ENCODE measurements at places on chromosomes 7 and 10.
A peak's percentile ranks its signal among the peaks of the same experiment; 100 is the strongest.

DNA sequence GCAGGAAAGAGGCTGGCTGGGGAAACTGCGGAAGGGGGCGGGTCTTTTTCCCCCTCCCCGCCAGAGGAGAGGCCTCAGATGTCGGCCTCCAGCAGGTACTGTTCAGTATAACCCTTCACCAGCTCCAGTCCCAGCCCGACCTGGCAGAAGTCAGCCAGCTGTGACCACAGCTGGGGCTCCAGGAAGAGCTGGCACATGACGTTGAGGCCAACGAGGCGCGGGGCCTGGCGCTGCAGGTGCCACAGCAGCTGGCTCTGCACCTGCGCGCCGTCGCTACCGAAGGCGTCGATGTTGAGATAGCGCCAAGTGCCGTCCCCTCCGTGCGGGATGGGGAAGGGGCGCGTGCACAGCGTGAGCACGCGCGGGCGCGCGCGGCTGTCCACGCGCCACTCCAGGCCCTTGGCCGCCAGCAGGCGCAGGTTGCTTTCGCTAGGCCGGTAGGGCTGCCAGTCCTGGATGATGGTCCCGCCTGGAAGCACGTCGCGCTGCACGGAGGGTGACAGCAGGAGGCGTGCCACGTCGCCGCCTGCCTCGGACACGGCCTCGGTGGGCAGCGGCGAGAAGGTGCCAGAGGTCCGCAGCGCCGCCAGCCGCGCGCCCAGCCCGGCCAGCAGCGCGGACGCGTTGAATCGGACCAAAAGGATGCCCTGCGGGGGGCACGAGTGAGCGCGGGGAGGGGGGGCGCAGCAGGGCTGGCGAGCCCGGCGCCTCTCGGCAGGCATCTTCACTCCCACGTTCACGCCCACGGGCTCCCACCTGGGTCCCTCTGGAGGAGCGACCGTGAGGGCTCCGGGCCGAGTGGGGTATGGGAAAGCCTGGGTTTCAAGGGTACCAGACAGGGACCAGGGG, 6.9 kb upstream of the VGF start:
- no peak for DNase-seq

- no peak for DNase-seq
Measured at GRCh38 chr7:135993950-135994349, 16.8 kb upstream of the MTPN start.

DNA sequence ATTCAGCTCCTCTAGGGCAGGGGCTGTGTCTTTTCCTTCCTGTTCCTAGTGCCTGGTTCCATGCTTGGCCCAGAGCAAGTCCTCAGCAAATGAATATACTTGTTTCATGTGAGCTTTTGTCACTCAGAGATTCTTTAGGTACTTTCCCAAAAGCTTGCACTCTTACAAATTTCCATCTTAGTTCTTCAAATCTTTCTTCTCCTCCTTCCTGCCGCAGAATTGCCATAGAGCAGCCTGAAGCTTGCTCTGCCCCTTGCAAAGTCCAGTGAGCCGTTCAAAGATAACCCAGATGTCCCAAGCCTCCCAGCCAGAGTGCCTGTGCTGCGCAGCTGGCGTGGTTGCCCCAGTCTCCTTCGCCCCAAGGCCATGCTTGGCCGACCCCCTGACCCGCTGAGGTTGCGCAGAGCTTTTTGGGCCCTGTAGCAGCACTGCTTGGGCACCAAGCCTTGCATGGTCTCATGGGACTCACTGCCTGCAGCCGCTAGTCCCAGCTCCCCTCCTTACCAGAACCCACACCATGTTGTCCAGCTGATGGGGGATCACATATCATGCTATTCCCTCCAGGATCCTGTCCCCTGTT, 20.7 kb downstream of the CHST3 start:
- DNase-seq = no peak

GRCh38 chr7:156842740-156843140, 50.2 kb downstream of the LMBR1 start:
- peak; percentile 6 for DNase-seq

GRCh38 chr7:137276189-137276588, 67.3 kb downstream of the PTN start:
- no peak for DNase-seq

DNA sequence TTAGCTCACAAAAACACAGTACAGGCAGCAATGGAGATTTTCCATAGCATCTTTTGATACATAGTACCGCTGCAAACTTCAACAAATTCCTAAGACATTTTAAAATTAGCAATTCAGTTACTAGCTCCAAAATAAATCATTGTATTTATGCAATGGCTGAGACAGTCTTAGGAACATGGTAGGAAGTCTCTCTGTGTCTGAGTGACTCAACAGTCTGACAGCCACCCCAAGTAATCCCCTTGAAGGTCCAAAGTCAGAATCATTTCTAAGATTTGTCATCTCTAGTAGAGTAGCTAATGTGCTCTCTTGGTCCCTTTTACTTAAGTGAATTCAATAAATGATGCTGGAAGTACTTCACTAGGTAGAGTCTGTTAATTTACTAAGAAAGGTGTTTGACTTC, 93.8 kb upstream of the NOBOX start:
- DNase-seq = no peak

GRCh38 chr7:142440906-142441411, 183.1 kb upstream of the PRSS58 start:
- DNase-seq = no peak

- DNase-seq = no peak
Measured at GRCh38 chr10:53598914-53599313, 826.3 kb upstream of the MBL2 start.

DNA sequence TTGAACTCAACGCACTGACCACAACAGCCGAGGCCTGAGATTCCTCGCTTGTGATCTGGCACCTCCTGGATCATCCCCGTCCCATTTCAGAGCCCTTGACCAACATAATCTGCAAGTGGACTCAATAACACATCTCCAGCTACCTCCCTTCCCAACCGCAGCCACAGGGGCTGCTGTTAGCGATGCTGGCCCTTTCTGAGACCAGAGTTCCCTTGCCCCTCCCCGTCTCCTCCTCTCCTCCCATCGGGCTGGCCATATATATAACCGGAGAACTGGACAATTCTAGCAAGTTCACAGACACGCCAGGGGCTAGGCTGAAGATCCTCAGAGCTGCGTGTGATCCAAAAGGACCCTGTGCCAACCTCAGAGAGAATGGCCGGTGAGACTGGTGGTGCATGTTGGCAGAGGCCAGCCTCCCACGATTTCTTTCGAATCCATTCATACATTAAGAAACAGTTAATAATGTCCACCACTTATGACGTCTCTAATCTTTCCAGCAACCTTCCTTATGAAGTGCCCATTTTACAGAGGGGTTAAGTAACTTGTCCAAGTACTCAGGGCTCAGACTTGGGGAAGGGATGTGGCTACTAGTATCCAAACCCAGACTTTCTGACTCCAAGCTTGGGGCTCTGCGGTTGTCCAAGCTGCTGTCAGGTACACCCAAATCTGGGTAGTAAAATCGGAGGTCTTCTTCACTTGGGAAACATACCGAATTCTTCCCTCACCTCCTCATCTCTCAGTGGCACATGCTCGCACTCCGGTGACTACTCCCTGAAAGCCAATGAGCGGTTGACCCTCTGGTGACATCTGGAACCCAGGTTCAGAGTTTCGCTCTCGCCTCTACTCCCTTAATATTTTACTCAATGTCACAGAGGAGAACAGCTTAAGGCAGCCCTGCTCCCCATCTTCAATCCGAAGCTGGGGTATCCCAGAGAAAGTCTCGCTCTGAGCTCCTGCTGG, 11.2 kb upstream of the FEZF1 start:
- no peak for DNase-seq

- no peak for DNase-seq
Measured at GRCh38 chr7:144023171-144023827, 23.2 kb downstream of the OR6B1 start.

- no peak for DNase-seq
Measured at GRCh38 chr10:3781468-3782145, 3.4 kb downstream of the KLF6 start.

DNA sequence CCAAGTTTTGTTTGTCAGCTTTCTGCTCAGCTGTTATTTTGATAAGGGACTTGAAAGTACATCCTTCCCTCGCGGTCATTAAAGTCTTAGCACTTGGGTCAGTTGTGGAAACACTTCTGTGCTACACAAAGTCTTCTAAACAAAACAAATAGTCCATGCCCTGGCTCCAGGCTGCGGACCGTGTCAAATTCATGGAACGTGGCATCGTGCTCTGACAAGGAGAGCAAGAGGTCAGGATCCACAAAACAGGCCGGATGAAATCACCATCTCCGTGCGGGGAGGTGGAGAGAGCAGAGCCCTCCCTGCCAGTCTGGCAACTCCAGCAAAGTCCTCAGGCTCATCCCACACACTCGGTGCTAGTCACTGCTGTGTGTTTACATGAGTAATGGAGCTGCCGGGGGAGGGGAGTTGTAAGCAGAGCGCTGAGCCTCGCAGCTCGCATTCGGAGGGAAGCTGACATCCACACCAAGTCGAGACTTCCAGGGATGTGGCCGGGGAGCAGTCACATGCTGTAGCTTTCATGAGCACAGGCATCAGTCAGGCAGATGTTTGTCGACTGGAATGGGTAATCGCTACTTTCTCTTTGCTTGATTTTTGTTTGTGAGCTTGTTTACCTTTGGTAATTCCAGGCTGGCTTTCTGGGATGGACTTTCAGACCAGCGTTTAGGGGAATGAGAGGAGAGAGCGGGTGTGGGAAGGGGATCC, 147.6 kb downstream of the ARID5B start:
- peak; percentile 84 for DNase-seq

DNA sequence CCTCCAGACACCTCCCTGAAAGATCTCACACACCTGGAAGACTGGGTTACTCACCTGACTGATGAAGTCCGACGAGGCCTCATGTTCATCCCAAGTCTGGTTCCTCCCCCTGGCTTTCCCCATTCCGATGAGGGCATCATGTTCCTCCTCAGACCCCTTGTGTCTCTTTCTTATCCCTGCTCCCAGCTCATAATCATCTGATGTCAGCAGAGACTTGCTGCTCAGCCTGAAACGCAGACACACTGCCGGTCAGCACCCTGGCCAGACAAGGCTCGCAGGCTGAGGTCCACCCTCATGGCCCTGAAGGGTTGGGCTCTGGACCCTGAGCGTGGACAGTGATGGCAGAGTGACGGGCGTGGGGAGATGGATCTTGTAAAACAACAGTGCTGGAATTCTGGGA, 64.3 kb downstream of the TNRC18 start:
- no peak for DNase-seq

DNA sequence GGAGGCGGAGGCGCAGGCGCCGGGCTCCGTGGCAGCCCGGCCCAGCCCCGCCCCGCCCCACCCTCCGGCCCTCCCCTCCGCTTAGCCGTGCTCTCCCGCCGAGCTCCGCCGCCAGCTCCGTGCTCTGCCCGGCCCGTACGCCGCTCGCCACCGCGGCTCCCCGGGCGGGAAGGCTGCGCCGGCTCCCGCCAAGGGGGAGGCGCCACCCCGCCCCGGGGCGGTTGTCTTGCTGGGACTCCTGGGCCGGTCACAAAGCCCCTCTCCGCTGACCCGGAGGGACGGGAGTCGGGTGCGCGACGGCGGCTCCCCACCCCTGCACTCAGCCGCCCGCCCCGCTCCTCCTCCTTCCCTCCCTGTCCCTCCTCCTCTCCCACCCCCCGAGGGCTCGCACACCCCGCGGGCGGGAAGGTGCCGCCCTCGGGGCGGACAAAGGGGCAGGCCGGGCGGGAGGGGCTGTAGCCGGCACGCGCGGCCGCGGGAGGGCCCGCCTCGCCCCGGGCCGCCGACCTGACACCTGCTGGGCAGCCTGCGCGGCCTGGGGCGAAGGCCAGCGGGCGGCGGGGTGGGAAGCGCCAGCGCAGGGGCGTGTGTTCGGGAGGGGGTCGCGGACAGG, 11.5 kb upstream of the SP8 start:
- DNase-seq = no peak

GRCh38 chr7:10588084-10588483, 385.6 kb upstream of the PHF14 start:
- no peak for DNase-seq

- no peak for DNase-seq
Measured at GRCh38 chr10:7102557-7103349, 308.1 kb downstream of the SFMBT2 start.

DNA sequence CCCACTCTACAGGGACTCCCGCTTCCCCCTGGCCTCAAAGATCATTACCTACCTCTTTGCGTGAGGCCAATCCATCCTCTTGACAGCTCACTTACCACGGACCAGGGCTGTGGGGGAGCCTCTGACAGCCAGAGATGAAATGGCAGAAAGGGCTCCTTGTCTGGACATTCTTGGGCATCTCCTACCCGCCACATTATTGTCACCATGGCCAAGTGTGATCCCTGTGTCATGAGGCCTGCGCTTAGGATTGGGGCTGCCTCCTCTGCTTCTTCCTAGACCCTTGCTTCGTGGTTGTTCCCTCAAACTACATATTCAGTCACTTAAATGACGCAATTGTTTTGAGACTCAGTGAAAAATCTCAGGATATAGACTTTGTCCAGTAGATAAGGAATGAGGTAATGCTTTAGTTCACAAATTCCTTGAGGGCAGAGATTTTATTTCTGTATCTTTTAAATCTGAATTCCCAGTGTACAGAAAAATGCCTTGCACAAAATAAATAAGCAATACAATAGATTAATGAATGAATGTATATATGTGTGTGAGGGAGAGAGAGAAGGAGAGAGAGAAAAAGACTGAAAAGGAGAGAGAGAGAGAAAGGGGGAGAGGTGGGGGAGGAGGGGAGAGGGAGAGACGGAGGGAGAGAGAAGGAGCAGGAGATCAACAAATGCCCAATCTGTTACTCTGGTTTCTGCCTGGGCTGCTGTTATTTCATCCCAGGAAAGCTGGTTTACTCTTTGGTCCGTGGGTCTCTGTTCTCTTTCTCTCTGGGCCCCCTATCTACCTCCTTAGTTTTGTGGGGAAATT, 159.0 kb downstream of the PLXNA4 start:
- no peak for DNase-seq

DNA sequence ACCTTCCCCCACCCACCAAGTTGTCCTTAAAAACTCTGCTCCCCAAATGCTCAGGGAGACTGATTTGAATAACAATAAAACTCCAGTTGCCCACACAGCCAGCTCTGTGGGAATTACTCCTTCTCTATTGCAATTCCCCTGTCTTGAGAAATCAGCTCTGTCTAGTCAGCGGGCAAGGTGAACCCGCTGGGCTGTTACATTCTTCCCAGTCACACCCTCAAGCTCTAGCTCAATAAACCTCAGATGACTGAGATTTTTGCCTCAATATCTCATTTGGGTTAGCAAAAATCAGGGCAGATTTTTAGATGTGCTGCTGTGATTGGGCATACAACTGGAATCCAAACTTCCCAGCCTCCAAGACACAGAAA, 32.9 kb downstream of the SVOPL start:
- no peak for DNase-seq

- no peak for DNase-seq
Measured at GRCh38 chr7:92783260-92784201, 52.8 kb downstream of the CDK6 start.

- no peak for DNase-seq
Measured at GRCh38 chr7:158782761-158783401, 46.4 kb downstream of the ESYT2 start.

- DNase-seq = no peak
Measured at GRCh38 chr7:73451780-73452398, 18.3 kb downstream of the FZD9 start.

GRCh38 chr7:100517305-100517704, 21.7 kb upstream of the AGFG2 start:
- DNase-seq = no peak

DNA sequence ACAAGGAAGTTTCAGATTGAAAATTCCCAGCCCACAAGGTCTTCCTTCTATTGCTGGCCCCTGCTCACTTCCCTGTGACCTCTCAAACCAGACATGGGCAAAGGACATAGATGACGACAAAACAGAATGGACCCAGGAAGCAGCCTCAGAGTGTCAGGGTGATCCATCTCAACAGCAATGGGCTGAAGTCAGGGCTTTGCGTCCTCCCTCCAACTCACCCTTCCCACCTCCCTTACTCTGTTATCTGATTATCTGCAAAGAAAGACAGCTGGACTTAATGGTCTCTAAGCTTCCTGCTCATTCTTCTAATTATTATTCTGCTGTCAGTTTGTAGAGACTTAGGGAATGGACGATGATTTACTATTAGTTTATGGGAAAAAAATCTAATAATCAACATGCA, 115.9 kb downstream of the PIP4K2A start:
- no peak for DNase-seq

Data from left renal pelvis (tissue), 4 donors.